ENCODE measurements at places on chromosomes 12 and 14.
A peak's percentile ranks its signal among the peaks of the same experiment; 100 is the strongest.

DNA sequence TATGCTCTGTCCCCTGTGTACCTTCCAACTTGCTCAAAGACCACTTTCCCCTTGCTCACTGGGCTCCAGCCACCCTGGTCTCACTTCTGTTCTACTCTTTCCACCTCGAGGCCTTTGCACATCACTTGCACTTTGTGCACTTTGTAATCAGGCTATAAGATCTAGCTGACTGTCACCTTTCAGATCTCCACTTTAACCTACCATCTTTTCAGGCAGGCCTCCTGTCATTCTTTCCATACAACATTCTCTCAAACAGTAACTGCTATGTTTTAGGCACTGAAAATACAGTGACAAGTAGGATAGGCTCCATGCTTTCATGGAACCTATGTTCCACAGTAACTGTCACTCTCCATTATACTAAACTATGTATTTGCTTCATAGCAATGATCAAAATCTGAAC is 14.0 kb downstream of the CPM start:
- DNase-seq, result no peak

DNA sequence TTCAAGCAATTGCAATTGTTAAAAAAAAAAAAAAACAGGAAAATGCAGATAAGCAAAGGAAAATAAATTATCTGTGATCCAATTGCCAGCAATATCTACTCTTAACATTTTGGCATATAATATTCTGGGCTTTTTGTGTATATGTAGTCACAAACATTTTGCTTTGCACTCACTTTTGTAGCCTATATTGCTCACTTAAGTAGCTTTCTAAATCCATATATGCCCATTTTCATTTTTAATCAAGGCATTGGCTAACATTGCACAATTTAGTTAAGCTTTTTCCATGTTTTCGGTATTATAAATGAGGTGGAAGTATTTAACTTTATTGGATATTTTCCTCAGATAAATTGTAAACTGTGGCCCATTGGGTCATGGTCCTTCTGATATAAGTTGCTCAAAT is 466.3 kb upstream of the ATP2B1 start:
- DNase-seq, result no peak

GRCh38 chr14:89899917-89900663 is 54.4 kb downstream of the EFCAB11 start:
- DNase-seq, result peak; percentile 6

DNA sequence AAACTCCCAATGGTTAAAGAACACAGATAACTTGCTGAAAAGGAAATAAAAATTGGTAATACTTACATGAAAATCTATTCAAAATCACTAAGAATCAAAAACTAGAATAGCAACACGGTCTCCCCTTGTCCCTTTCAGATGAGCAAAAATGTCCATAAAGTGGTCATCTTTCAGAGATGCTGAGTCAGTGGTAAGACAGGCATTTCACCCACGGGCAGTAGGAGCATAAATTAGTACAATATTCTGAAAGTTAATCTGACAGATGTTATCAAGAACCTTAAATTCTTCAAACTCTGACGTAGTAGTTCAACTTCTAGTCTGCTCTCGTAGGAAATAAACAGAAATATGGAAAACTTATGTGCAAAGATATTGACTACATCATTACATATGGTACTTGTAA is 33.1 kb upstream of the GNPNAT1 start:
- DNase-seq, result no peak

DNA sequence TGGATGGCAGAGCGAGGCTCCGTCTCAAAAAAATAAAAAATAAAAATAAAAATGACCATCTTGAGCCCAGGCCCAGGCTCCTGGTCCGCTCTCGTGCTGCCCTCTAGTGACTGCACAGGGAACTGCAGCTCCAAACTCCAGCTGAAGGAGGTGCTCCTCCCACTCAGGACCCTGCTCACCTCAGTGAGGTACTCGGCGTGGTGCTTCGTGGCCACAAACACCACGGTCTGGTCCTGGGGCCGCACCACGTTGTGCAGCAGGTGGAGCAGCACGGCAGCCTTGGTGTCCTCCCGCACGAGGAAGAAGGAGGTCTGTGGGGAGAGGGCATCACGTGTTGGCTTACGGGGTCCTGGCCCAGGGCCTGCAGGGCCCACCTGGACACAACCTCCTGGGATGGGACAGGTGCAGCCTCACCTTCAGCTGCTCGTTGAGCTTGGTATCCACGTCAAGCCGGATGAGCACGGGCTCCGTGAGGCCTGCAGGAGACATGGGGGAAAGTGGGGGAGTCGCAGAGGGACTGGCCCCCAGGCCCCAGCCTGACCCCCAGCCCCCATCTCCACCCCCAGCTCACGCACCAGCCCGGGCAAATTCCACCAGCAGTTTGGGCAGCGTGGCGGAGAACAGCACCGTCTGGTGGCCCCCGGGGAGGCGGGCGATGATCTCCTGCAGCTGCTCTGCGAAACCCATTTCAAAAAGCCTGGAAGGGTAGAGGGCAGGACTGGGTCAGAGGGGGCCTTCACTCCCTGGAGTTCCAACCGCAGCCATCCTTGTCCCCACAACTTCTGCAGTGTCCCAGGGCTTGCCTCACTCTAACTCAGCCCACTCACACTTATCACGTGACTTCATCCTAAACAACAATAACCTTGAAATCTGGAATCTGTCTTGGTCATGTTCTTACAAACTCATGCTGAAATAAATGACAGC is 10.6 kb downstream of the DDX54 start:
- peak; percentile 88 for DNase-seq

- no peak for DNase-seq
Measured at GRCh38 chr12:78331181-78331580, 500.5 kb downstream of the NAV3 start.

GRCh38 chr12:58268069-58268468 is 326.7 kb downstream of the ATP23 start:
- no peak for DNase-seq

DNA sequence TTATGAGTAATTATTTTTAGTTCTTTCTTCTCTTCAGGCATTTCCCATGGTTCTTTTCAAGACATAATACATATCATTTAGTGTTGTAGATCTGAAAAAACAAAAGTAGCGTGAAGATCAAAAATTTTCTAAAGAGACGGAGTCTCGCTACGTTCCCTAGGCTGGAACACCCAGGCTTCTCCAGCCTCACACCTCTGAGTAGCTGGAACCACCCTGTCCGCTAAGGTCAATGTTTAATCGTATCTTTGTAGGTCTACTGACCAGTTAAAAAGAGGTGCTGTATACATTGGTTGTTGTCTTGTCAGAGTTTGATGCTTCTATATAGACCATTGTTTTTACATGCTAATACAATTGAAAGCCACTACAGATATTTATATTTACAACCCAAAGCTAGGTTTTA is 1.3 kb upstream of the HIF1A start:
- DNase-seq, result no peak

- DNase-seq, result no peak
Measured at GRCh38 chr12:80165746-80166145, 66.4 kb downstream of the OTOGL start.

DNA sequence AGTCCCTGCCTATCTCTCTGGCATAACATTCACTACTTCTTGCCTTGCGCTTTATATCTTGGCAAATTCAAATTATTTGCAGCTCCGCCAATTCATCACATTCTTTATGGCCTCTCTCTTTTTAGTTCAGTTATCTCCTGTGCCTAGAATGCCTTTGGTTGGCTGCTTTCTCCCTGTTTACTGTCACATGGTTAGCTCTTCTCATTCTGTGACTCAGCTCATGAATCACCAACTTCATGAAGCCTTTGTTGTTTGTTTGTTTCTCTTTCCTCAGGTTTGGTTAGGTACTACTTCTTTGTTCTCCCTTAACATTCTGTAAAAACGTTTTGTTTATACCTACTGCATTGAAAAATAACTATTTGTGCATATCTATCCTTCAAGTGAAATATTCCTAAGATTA is 376.5 kb upstream of the GARIN6 start:
- DNase-seq, result no peak

DNA sequence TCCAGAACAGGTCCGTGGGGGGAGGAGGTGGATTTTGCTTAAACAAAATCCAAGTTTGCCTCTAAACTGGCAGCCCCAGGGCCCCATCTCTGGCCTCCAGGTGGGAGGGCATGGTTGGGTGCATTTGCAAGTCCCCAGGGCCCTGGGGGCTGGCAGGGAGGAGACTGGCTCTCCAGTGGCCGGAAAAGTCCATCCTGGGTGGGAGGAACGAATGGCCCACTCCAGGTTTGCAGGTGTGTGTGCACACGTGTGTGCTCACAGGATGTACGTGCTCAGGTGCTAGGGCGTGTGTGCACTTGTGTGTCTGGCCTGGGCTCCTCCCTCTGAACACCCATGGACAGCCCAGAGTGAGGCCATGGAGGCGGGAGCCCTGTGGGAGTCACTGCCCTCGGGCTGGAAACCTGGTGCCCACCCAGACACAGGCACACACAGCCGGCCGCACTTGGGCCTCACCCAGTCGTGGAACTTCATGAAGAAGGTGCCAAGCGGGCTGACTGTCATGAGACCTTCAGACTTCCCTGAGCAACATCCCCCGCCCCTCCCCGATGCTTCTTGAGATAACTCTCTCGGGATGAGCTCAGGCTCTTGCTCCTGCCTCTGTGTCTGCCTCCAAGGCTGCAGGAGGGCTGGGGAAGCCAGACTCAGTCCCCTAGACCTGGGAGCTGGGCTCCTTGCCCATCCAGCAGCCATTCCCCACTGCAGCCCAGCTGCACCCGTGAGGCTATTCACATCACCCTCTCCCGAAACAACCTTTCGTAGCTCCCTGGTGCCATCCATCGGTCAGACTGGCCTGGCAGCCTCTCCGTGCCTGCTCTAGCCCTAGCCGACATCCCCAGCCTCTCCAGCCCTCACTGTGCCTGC is 9.4 kb downstream of the AHNAK2 start:
- DNase-seq, result no peak

GRCh38 chr14:99467336-99468078 is 13.2 kb downstream of the SETD3 start:
- DNase-seq, result no peak

DNA sequence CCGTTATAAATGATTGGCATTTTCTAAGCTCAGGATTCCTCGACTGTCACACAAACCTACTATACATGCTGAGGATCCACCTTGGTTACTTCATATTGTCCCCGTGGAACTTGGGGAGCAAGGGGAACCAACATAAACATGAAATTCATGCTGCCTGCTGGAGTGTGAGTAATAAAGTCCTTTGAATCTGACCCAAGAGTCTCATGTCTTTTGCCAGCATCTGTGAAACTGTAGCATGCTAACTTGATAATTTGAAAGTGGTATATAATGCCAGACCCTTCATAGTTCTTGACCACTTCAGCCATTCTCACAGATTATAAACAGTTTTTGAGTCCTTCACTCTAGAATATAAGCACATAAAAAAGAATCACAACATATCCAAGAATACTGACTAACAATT is 17.1 kb downstream of the SLC35F4 start:
- DNase-seq, result no peak

GRCh38 chr12:68012712-68013111 is 23.5 kb downstream of the IFNG-AS1 start:
- no peak for DNase-seq

DNA sequence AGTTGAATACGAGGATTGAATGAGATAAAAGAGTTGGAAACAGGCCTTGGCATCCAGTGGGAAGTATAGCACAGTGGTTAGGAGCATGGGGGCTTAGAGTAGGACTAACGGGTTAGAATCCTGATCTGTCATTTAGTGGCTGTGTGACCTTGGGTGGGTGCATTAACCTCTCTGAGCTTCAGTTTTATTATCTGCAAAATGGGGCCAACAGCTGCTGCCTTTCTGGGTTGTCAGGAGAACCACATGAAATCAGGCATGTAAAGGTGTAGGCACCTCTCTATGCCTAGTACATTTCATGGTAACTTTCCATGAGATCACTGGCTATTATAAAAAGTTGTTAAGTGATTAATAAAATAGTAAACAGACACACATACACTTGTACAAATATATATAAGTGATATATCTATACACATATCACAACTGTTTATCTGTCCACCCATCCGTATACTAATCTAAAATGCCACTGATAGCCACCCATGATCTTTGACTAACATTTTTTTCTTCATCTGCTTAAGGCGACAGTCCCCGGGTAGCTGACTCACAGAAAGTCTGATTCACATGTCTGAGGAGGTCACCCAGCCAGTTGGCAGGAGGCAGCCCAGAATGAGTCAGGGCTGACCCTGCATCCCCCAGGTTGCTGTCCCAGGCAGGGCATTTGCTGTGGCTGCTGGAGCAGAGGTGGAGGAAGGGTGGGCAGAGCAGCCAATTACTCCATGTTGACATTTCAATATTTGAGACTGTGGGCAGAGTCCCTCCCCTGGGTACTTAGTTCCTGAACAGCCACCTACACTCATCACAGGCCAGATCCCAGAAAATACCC is 125.6 kb upstream of the NOS1 start:
- DNase-seq, result no peak

- no peak for DNase-seq
Measured at GRCh38 chr12:22380031-22380430, 45.5 kb upstream of the ST8SIA1 start.

DNA sequence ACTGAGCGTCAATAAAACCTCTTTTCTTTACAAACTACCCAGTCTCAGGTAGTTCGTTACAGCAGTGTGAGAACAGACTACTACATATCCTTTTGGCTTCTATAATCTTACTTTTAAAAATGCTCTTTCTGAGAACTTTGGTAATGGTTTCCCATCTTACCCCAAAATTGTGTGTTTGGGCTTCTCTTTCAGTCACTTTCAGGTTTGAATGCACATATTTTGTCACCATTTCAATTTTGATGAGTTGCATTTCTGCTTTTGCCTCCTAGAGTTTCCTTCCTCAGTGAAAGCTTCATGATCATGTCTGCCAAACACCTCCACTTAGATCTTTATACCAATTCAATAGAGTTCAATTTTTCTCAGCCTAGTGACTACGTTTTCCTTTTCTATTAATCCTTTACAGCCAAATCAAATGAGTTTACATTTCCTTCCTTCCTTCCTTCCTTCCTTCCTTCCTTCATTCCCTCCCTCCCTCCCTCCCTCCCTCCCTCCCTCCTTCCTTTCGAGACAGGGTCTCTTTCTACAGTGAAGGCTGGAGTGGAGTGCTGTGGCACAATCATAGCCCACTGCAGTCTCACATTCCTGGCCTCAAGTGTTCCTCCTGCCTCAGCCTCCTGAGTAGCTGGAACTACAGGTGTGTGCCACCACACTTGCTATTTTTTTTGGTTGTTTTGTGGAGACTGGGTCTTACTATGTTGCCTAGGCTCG is 124.9 kb downstream of the BCAT1 start:
- no peak for DNase-seq

- DNase-seq, result peak; percentile 36
Measured at GRCh38 chr12:27780612-27781408, 774 bp upstream of the MANSC4 start.
